ENCODE measurements at places on chromosomes 4 and X.

DNA sequence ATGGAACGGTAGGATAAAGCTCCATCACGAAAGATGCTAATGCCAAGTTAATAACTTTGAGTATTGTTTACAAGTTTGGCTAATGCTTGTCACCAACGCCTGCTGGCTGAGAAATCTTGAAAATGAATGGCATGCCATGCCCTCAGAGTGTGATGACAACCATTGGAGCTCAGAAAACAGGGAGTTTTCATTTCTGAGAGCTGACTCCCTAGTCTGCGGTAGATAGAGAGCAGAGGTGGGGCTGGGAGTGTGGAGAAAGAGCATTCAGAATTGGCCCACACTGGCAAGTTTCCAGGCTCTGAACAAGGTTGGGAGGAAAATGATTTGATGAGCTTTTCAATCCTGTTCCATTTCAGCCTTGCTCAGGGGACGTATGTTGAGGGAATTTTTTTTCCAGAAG lies 183.9 kb downstream of the CPEB2 start:
- DNase-seq: no peak

DNA sequence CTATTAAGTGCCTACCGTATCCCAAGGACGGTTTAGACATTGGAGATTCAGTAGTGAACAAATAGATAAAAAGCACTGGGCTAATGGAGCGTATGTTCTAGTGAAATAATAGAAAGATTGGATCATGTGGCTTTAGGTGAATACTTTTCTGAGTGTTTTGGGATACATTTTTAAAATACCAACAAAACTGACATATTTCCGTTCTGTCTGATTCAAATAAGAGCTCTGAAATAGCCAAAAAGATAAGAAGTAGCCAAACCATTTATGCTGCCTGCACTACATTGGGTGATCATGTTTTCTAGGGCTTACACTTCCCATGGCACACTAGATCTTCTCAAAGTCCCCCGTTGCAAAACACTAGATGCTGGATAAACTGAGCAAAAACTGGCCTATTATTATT lies 14.2 kb downstream of the IGFBP7 start:
- no peak for DNase-seq

DNA sequence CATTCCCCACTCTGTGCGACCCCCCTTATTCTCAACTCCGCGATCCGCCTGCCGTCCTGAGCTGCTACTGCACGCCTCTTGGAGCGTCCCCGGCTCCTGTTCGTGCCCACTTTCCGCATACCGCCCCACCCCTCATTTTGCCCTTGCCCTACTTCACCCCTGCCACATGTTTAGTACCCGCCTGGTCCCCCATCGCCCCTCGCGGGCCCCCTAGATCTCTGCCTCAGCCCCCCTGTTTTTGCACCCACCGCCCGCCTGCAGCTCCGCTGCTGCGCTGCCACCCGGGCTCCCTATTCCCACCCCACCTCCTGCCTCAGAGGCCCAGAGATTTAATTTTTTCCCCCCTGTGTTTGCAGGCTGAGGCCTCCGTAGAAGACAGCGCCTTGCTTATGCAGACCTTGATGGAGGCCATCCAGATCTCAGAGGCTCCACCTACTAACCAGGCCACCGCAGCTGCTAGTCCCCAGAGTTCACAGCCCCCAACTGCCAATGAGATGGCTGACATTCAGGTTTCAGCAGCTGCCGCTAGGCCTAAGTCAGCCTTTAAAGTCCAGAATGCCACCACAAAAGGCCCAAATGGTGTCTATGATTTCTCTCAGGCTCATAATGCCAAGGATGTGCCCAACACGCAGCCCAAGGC lies 1.4 kb downstream of the MAGED1 start:
- DNase-seq: peak; percentile 27

DNA sequence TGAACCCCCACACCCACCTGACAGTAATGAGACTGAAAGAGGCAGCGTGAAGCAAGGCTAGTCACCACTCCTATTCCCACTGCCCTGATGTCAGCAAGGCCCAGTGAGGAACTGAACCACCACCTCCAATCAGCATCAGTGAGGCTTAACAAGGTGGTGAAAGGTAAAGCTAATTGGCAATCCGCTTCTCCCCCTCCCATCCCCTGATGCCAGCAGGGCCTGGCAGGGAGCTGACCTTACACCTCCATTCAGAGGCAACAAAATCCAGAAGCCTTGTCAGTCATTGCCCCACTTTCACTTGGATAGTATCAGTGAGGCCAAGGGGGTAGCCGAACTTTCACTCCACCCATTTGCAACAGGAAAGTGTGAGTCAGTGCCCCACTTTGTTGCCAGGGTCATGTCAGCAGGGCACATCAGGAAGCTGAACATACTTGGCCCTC lies 60.8 kb downstream of the AWAT2 start:
- DNase-seq: no peak

- DNase-seq: no peak
Measured at GRCh38 chr4:24858550-24858949, 54.3 kb downstream of the CCDC149 start.

GRCh38 chrX:42536286-42536685 lies 241.7 kb downstream of the PPP1R2C start:
- no peak for DNase-seq

GRCh38 chr4:138348055-138348454 lies 105.9 kb upstream of the SLC7A11 start:
- DNase-seq: no peak

- DNase-seq: no peak
Measured at GRCh38 chr4:147741190-147741788, 9.4 kb downstream of the ARHGAP10 start.

GRCh38 chr4:139167774-139168444 lies 9.1 kb downstream of the ELF2 start:
- DNase-seq: peak; percentile 83

DNA sequence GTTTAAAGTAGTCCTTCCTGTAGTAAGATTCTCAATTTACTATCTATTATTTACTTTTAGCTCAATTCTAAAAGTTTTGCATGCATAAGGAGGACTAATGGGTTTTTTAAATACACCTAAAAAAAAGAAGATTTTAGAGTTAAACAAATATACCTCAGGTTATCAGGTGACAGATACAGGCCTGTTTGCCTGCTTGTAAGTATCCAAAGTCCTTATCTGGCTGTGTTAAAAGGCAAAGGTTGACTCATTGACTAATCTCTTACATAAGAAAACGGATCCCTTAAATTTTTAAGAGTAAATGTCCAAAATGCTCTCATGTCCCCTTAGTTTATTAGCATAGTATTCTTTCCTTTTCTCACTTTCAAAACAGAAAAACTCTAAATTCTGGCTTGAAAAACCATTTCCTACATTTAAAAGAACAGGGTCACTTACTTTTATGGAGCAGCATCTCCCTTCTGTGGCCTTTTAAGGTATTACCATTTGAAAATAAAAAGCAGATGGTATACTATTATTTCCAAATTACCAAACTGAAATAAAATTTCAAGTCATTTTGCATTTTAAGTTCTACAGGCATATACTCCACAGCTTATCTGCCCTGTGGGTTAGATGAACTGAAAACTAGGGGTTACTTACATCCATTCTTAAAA lies 4.5 kb downstream of the CBR4 start:
- DNase-seq: peak; percentile 56

- no peak for DNase-seq
Measured at GRCh38 chr4:114193624-114194399, 214.4 kb upstream of the ARSJ start.

- no peak for DNase-seq
Measured at GRCh38 chr4:6941796-6942195, 32.2 kb downstream of the TBC1D14 start.

DNA sequence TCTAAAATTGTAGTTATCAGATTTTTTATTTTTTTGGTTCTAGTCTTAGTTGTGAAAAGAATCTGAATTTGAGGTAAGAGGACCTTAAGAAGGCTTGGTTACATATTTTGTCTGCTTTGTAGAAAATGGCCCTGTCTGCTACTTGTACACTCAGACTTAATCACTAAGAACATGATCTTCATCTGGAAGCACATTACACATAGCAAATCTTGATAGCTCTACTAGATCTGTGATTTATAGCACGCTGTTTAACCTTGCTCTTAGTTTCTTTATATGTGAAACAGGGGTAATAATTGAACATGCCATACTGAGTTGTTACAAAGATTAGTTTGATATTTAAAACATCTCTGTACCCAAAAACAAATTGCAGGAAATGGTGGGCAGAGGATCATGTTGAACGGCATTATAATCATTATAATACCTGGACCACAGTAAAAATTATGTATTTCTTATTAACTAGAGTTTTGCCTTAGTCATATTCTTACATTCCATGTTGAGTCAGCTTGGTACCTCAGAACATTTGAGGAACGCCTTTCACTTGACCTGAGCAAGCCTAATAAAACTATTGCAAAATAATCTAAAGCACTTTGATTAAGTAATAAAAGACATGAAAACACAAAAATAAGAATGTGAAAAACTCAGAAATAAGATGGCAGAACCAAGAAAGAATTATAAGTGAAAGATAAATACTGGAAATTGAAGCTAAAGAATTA lies 738.0 kb upstream of the AADAT start:
- DNase-seq: no peak

DNA sequence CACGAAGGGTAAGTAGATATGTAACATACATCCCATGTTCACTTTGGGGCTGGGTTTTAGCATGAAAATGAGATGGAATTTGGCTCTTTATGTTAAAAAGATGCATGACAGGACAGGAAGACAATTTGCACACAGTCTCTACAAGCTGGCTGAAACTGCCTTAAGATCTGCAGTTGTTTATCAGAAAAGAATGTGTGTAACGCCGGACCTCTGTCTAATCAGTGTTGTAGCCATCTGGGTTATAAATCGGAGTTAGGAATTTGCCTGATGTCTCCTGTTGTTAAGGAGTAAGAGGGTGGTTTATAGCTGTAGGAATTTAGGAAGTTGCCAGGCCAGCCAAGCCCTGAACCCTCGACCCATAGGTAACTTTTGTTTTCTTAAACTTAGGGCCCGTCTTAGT lies 562.9 kb upstream of the FAT1 start:
- no peak for DNase-seq

- no peak for DNase-seq
Measured at GRCh38 chr4:85867271-85867670, 392.3 kb downstream of the ARHGAP24 start.

DNA sequence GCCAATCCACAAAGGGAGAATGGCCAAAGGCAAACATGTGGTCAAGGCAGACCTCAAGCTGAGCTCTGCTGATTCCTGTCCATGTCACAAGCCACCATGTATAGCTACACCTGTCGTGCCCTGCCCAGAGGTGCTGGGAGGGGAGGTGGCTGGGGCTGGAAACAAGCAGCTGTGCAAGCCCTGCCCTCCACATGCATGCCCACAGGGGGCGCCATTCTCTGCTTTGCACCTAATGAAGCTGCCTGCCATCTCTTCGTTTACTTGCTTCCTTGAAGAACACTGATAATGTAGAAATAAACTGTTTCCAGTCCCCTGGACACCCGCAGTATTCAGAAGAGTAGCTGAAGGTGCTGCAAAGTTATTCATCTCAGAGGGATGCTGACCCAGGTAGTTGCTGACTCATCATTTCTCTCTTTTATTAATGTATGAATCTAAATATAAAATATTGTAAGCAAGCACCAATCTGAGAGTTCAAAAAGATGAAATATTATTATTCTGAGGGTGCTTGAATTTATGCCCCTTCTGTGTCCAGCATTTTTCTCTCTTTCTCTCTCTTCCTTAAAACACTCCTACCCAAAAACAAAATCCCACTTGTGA lies 278.6 kb downstream of the ADGRA3 start:
- peak; percentile 58 for DNase-seq

GRCh38 chrX:5113128-5113527 lies 1115.5 kb downstream of the NLGN4X start:
- peak; percentile 11 for DNase-seq

- peak; percentile 62 for DNase-seq
Measured at GRCh38 chr4:55396308-55397125, 760 bp downstream of the TMEM165 start.

DNA sequence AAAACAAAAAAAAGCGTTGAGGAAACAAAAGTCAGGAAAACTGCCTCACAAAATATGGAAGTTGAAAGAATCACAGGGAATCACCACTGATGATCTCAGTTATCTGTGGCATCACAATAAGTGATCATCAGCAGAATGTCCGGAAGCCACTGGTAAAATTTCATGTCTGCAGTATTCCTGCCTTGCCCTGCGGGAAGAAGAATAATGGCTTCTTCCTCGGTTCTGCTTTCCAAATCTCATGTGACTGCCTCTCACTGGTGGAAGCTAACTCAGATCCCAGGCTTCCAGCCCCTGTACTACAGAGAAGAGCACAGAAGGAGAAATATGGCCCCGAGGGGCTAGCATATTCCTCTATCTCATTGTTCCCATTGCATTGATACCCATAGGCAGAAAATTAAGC lies 12.7 kb upstream of the ZNF330 start:
- DNase-seq: no peak

- no peak for DNase-seq
Measured at GRCh38 chrX:12309744-12310076, 171.4 kb downstream of the FRMPD4 start.

DNA sequence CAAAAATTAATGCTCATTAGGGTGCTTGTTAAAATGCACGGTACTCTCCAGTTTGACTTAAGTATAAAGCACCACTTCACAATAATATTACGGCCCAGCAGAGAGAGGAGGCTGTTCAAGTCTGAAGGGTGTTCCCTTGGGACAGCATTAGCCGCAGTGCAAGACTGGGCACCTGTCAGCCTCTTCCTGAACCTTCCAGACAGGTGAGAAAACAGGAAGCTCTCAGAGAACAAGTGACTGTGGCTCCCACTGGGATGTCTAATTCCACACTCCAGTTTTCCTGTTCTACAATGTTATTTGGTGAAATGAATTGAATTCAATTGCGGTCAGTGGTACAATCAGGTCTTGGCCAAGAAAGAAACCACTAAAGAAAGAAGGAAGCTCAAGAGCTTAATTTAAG lies 414.4 kb downstream of the SMARCA1 start:
- DNase-seq: no peak

GRCh38 chrX:64456828-64457227 lies 61.6 kb upstream of the MTMR8 start:
- DNase-seq: no peak

DNA sequence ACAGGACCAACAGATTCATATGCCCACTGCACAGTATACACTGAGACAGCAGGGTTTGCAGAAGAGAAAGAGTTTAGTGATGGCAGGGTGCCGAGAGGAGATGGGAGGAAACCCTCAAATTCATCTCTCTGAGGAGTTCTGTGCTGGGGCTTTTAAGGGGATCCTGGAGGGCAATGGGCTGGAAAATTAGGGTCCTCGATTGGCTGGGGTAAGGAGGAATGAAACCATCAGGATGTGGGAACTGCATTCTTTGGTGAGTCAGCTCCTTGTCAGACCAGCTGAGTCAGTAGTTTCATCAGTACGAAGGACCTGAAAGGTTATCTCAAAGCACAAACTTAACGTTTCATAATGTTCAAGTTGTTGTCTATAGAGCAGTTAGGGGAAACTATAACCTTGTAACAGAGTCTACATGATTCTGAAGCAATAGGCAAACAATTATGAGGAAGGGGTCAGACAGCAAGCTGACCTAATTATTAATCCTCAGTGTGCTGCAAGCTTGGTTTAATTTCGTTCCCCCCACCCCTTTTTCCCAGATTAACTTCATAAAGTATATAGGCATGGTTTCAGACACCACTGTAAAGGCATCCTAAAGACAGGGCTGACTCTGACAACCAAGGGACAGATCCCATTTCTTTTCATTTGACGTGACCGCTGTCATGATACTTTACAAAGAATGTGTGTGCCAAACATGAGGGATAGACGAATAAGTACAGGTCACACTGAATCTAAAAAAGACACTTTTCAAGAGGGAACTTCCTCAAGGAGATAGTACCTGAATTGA lies 1.5 kb upstream of the MSMO1 start:
- peak; percentile 78 for DNase-seq

GRCh38 chrX:38347136-38347535 lies 5.3 kb upstream of the OTC start:
- DNase-seq: no peak

Measured in erythroblast (primary cell).